ENCODE measurements at places on chromosomes 12 and 14. TPM values are rescaled to one million over a fixed set of nuclear protein-coding genes. Genes with fewer than 3 reads are reported as not detected.

HCAR2 gene
- 3.9 TPM for total RNA-seq

GRCh38 chr14:102986810-102987579, 64.5 kb downstream of the AMN start:
- H3K27ac ChIP-seq, result no peak overlapping the region
- no peaks in the 10 kb centered on the region for H3K27me3 ChIP-seq
- H3K36me3 ChIP-seq, result peaks cover 89% of the 10 kb centered on the region
- DNase-seq, result no peak
- no peaks in the 10 kb centered on the region for H3K4me1 ChIP-seq
- H3K4me3 ChIP-seq, result no peak overlapping the region

ZDHHC22 gene
- not detected for total RNA-seq

GRCh38 chr14:61437381-61437780, 116.0 kb downstream of the PRKCH start:
- H3K27ac ChIP-seq, result no peak overlapping the region
- no peak for DNase-seq
- no peaks in the 10 kb centered on the region for H3K36me3 ChIP-seq
- no peaks in the 10 kb centered on the region for H3K27me3 ChIP-seq
- H3K4me3 ChIP-seq, result no peak overlapping the region

DNA sequence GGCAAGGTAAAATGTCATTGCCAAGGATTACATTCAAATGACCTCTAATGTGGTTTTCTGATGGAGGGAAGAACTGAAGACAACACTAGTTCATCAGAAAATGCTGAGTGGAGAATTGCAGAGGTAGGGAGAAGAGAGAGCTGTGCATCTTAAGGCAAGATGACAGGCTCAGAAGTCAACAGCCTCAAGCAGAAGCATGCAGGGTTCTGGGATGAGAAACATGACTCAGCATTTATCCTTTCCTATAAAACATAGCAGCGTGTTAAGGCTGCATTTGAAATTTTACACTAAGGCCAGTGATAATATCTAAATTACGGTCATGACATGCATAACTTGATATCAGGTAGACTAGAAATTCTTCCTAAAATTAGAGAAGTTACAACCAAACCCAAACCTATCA, 53.7 kb upstream of the DYRK2 start:
- H3K4me3 ChIP-seq, result no peak overlapping the region
- DNase-seq, result no peak
- H3K36me3 ChIP-seq, result no peaks in the 10 kb centered on the region
- H3K27ac ChIP-seq, result no peak overlapping the region
- no peaks in the 10 kb centered on the region for H3K4me1 ChIP-seq

NOXRED1 gene
- not detected for total RNA-seq

- no peak for DNase-seq
- H3K36me3 ChIP-seq, result peaks cover 46% of the 10 kb centered on the region
- no peaks in the 10 kb centered on the region for H3K27me3 ChIP-seq
- no peak overlapping the region for H3K27ac ChIP-seq
These were observed 20.5 kb downstream of the RILPL1 start for GRCh38 chr12:123512838-123513665.

- no peaks in the 10 kb centered on the region for H3K27me3 ChIP-seq
- H3K4me1 ChIP-seq, result no peaks in the 10 kb centered on the region
- no peak overlapping the region for H3K4me3 ChIP-seq
- H3K36me3 ChIP-seq, result no peaks in the 10 kb centered on the region
- no peak for DNase-seq
- no peak overlapping the region for H3K27ac ChIP-seq
These were observed 2.8 kb upstream of the FRS2 start for GRCh38 chr12:69467366-69467765.
